Aorta (tissue), 5 donors: ENCODE measurements at places on chromosomes 6 and 20. TPM values are rescaled to one million over a fixed set of nuclear protein-coding genes. Genes with fewer than 3 reads are reported as not detected.
A peak's percentile ranks its signal among the peaks of the same experiment; 100 is the strongest.

BHLHE23 gene
- not detected for total RNA-seq

ZNF451 gene
- 66.2 TPM for total RNA-seq

ANKEF1 gene
- total RNA-seq = 2.3 TPM

HAO1 gene
- total RNA-seq = not detected

NFYA gene
- total RNA-seq = 18.6 TPM

ITCH gene
- 66.2 TPM for total RNA-seq

OOEP gene
- 0.39 TPM for total RNA-seq

DNA sequence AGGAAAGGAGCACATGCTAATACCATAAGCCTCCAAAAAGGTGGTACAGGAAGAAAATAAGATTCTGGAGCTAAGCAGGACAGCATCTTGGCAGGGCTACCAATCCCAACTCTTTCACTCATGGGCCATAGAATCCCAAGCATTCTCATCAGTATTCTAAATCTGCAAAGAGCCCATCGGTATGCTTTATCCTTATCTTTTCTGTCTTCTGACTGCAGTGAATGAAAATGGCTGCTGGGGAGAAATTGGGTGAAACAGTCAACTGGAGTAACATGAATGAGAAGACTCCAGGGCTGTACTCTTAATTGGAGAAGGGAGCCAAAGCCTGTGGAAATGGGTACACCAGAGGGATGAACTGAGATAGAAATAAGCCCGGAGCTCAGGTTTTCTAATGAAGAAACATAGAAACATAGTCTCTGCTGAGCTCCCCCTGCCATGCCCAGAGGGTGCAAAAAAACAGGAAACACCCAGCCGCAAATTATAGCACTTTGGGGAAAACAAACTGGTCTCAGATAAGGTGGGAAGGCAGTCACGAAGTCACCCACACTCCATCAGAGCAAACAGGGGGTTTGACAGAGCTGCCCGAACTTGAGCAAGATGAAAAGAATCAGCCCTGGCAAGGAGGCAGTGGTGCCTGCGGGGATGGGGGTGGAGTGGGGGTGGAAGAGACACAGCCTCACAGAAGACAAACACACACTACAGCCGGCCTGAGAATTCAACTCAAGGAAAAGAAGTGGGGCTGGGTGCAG is 35.4 kb upstream of the E2F3 start:
- no peak for DNase-seq

DNA sequence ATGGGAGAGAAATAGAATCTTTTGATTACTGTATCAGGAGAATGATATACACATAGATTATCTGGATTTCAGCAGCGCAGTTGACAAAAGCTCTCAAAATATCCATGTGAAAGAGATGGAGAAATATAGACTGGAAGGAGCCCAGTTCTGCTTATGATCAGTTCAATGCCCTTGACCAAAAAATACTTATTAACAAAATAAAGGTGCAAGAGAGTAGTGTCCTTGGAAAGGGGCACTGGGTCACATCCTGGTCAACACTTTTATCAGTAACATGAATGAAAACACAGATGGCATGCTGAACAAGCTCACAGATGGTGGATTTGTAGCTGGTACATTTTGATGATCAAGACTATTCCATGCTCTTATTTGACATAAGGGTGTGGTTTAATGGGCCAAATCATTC is 63.9 kb upstream of the PLEKHG1 start:
- DNase-seq = no peak

GRCh38 chr6:73451223-73452106 is 632 bp downstream of the CGAS start:
- peak; percentile 84 for DNase-seq

- DNase-seq = no peak
Measured at GRCh38 chr20:12913781-12914443, 94.9 kb upstream of the SPTLC3 start.

- no peak for DNase-seq
Measured at GRCh38 chr20:41087325-41087685, 50.0 kb upstream of the PLCG1 start.

DNA sequence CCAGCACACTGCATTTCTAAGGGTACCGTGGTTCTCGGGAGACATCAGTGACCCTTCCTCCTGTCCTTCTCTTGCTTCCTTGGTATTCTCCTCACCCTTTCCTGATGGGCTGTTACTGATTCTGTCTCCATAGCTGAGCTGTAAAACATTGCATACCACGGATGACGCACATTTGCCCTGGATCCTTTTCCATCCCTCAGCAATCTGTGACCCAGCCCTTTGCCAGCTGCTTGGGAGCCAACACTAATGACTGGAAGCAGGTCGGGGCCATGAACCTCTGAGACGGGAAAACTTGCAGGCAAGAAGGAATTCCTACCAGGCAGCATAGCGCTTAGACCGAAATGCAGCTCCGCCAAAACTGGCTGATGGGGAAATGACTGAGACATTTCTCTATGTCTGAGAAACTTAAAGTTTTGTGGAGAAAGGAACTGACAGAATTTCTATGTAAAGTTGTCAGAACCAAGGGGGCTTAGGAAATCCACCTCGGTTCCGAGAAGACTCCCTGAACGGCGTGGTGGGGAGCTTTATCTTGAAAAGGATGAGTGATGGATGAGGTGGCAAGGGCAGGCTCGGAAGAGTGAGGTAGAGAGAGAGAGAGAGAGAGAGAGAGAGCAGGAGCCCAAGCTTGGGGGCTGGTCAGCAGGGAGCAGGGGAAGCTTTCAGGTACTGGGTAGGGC is 19.2 kb downstream of the TUBB2B start:
- DNase-seq = peak; percentile 93

DNA sequence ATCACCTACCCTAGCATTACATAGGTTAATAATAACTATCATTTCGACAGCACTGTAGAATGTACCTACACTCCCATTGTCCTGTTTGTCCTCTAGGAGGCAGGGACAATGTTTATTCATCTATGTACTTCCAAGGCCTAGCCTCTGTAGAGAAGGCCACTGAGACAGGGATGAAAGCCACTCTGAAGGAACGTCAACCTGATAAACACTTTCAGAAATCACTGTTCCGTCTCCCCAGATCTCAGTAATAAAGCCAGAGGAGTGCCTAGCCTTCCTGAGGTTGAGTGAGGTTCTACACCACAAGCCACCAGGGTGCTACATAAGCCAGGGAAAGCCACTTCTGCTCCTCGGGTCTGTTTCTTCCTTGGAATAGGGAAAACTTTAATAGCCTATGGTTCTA is 44.8 kb downstream of the POPDC3 start:
- DNase-seq = no peak

DNA sequence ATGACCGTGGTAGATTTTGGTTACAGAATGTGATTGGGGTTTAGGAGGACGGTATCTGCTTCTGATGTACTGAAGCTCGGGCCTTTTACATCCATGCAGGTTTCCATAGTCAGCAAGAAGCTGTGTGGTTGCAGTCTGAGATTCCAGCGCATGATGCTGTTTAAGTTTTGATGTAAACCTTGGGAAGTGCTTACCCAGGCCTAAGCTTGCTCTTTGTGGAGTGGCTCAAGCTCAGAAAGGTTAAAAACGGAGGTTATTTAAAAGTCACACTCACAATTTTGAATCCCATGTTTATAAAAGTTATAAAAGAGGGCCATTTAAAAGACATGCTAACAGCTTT is 121.4 kb downstream of the TIAM2 start:
- DNase-seq = no peak

DNA sequence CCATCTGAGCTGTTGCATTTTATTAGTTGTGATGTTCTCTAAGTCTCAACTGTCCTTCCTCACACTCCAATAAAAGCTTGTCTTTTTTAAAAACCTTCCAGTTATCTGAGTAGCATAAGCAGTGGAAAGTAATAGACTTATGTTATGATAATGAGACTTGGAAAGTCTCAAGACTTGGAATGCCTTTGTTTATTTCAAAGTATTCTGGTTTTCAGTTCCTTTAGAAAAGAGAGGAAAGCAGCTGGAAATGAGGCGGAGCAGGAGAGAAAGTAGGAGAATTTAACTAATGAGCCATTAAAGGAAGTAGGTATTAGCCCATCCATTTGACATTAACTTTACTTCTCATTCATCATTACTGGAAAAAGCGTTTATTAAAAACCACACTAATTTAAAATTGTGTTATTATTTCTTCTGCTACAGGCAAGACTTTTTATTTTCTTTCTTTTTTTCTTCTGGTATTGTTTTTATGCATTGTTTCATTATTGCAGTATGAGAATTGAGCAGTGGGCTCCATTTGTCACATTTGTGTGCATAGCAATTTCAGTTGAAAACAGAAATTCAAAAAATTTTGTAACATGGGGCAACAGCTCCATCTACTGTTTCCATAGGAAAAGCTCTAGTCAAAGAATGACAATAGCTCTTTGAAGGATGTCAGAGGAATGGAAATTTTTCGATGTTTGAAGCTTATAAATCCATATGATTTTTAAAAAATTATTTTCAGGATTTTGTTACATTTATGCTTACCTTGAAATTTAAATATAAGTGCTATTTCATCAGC is 194.8 kb downstream of the COL9A1 start:
- no peak for DNase-seq

DNA sequence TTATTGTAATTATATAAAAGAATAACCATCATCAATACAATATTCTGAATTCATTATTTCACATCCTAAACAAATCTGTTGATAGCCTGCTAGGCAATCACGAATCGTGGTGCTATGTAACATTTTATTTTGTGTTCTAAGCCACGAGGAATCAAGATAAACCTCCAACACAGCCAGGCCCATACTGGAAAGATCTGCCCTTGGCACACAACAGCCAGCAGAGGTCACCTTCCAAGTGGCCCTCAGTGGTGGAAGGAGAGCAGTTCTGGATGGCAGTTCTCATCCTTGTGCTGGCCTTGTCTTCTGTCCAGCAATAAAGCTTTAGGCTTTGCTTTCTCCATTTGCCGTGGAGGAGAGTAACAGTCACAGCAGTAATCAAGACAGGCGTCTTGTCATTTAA is 13.2 kb downstream of the ZNF831 start:
- DNase-seq = no peak

GRCh38 chr6:170088582-170088955 is 202.3 kb downstream of the DLL1 start:
- peak; percentile 71 for DNase-seq

DNA sequence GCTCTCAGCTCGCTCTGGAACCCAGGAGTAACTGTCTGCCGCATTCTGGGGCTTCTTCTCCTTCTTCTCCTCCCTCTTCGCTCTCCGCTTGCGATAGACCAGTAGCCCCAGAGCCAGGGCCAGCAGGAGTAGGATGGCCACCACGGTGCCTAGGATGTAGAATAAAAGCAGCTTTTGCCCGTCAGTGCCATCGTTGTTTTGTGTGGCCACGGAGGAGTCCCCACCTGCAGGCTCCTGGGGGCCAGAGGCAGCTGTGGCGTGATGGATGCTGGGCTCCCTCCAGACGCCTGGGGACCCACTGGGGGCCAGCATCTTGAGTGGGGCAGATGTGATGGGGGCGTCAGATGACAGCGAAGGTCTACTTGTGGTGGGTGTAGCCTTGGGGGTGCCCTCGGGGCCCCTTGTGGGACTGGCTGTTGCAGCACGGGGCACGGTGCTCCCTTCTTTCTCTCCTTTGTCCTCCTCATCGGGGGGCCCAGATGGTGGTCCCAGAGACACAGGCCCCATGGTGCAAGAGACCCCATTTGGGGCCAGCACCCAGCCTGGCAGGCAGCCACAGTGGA is 1.8 kb downstream of the CD93 start:
- DNase-seq = no peak

DNA sequence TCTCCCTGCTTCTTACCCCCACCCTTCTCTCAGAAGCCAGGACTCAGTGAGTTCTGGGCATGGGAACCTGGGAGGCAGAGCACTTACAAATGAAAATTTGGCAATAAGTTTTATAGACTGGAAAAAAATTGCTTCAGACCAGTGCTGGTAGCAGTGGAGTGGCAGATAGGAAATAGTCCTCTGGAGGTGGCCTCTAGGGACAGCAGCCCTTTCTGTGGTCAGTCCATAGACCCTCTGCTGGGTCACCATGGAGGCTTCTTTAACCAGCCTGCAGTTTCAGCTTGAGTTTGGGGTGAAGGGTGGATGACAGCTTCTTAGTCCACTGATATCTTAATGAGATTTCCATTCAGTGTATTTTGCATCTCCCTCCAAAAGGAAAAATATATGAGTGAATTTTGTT is 179.1 kb downstream of the ARID1B start:
- DNase-seq = no peak

GRCh38 chr20:20547221-20547875 is 165.1 kb downstream of the RALGAPA2 start:
- no peak for DNase-seq

- DNase-seq = no peak
Measured at GRCh38 chr20:15342991-15343523, 1005.6 kb upstream of the FLRT3 start.

GRCh38 chr6:128519931-128520435 is 416 bp downstream of the PTPRK start:
- no peak for DNase-seq

DNA sequence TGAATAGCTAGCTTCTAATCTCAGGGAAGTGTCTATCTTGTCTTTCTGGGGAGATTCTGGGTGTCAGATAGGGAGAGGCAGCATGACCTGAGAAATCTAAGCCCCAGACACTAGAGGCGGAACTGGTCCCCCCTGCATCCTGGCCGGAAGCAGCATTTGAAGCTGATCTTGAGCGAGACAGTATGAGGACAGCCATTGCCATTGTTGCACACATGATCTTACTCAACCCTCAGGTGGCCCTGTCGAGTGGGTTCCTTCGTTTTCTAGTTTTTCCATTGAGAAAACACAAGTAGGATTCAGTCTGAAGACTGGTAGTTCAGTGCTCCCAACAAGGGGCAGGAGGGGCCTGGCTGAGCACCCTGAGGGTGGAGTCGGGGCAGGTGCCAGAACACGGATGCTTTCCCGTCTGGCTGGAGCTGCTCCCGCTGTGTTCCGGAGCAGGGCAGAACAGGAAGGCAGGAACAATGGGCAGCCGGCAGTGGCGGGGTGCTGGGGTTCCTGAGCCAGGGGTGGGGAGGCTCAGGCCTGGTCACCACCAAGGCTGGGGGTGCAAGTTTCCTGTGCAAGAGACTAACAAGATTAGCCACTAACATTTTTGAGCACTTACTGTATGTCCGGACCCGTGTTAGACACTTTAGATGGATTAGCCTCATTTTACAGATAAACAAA is 7.9 kb upstream of the SDCBP2 start:
- peak; percentile 86 for DNase-seq

GRCh38 chr6:75813476-75814250 is 64.6 kb downstream of the MYO6 start:
- no peak for DNase-seq

DNA sequence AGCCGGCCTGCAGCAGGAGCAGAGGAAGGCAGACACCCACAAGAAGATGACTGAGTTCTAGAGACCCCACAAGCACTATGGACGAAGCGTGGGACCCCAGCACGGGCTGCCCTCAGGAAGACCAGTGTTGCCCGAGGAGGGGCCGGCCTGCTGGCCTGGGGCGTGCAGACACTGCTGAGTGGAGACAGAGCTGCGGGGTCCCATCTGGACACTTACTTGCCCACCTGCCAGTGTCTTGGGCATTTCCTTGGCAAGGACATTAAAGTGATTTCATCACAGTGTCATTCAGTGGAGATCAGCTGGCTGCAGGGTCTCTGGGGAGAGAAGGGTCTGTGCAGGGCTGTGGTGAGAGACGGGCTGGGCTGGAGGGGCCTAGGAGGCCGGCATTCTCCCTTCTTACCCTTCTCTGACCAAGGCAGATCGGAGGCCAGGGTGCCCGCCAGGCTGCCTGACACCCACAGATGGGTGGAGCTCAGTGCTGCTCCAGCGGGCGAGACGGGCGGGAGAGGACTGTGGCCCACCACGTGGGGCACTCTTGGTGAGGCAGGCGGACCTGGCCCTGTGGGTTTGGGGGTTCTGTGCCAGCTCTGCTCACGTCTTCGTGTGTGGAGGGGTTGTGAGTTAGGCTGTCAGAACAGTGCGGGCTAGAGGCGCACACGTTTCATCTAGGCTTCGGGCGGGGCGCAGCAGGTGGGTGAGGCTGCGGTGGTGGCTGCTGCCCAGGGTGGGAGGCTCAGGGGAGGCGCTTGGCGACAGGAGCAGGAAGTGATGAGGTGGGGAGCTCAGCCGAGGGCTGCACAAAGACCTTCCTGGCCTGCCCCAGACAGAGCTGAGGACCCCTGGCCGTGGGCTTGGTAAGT is at the start of gene LIME1:
LIME1 (plus strand) TSS at position 806 of the 860 bp plus-strand sequence. CDS start 886 bp downstream, outside the sequence.
- peak; percentile 80 for DNase-seq
